NCI-H345 (cell line): ENCODE measurements at places on chromosomes 4 and X.

- DNase-seq = no peak
Measured at GRCh38 chrX:112254896-112255295, 172.3 kb upstream of the TRPC5 start.

DNA sequence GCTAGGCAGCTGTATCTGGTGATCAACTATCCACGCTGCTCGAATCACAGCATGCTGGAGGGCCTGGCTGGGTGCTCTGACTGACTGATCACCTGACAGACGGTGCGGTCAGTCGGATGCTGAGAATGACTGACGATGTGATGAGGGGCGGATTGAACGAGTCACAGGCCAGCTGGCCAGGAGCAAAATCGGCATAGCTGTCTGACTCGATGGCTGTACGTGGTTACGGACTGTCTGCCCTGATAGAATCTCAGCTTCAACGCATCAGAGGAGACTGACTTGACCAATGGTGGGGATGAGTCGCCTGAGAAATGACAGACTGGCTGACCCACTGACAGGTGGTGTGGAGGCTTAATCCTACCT is 1.0 kb upstream of the SUV39H1 start:
- no peak for DNase-seq

GRCh38 chr4:5200513-5200912 is 149.2 kb downstream of the STK32B start:
- DNase-seq = no peak

GRCh38 chr4:61520681-61521160 is 320.6 kb downstream of the ADGRL3 start:
- peak; percentile 12 for DNase-seq

GRCh38 chr4:98624642-98625041 is 33.8 kb downstream of the TSPAN5 start:
- no peak for DNase-seq

- no peak for DNase-seq
Measured at GRCh38 chr4:143771269-143771668, 70.8 kb upstream of the FREM3 start.

DNA sequence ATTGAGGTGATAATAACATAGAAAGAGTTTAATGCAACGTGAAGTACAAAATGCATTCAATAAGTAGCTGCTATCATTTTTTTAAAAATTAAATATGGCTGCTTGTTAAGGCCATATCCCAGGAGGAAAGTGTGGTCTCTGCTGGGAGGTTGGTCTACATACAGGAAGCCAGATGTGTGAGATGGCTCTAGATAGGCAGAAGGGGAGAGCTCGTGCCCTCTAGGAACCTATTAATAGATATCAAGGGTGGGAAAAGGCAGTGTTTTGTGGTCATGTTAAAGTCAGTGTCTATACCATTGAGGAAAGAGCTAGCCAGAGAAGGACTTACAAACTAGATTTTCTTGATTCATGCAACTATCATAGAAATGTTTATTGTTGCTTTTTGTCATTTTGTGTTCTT is 140.5 kb downstream of the KLHL8 start:
- no peak for DNase-seq

DNA sequence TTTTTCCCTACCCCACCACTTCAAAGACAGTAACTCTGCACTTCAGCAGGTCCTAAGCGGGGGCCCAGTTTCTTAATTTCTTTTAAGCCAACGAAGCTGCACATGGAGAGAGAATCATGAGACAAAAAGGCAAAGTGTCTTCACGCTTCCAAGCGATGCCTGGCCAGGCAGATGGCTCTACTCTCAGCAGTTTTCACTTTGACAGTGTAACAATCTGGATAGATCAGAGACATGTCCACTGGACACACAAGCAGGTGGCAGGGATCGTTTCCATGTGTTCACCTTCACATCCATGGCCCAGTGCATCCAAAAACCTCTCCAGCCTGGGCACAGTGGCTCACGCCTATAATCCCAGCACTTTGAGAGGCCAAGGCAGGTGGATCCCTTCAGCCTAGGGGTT is 27.8 kb downstream of the PPP2R2C start:
- no peak for DNase-seq

- DNase-seq = no peak
Measured at GRCh38 chr4:91268913-91269312, 1034.9 kb upstream of the GRID2 start.

GRCh38 chr4:74016068-74016467 is 17.6 kb upstream of the CXCL5 start:
- DNase-seq = no peak

DNA sequence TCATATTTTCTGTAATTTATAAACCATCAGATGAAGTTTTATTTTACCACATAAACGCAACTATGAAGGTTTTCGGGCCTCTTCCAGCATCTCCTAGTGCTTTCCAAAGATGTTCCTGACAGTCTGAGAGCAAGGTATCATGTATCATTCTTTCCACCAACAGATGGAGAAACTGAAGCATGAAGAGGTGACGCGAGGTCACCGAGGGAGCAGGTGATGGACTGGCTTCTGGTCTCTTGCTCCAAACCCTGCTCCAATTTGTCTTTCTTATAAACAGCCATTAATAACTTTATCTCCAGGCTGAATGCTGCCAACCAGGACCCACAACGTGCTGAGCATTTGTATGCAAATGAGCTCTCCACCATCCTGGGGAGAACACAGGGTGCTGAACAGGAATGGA is 86.3 kb upstream of the MAML3 start:
- no peak for DNase-seq

- no peak for DNase-seq
Measured at GRCh38 chr4:26751838-26752237, 108.8 kb upstream of the STIM2 start.

- DNase-seq = no peak
Measured at GRCh38 chr4:144355811-144356757, 215.6 kb upstream of the GYPA start.

- DNase-seq = no peak
Measured at GRCh38 chrX:97399400-97399799, 515.7 kb downstream of the RPA4 start.

GRCh38 chr4:58617226-58617625 is 1507.0 kb upstream of the IGFBP7 start:
- no peak for DNase-seq

DNA sequence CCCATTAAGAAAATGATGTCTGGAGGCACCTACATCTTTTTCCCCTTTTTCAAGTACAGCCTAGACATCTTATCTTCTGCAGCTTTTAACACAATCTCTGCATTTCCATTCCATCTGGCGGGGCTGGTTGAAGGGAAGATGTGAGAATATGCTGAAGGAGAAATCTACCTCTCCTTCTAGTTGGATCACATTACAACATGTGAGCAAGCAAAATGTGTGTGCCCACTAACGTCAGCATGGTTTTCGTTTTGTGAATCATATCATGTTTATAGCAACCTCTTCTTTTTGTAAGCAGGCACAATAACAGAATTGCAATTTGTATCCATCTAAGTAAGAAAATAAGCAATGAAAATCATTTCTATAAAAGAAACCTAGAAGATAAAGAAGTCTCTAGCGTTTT is 28.9 kb upstream of the MID1 start:
- no peak for DNase-seq

GRCh38 chr4:101785486-101785885 is 5.0 kb upstream of the BANK1 start:
- DNase-seq = no peak

DNA sequence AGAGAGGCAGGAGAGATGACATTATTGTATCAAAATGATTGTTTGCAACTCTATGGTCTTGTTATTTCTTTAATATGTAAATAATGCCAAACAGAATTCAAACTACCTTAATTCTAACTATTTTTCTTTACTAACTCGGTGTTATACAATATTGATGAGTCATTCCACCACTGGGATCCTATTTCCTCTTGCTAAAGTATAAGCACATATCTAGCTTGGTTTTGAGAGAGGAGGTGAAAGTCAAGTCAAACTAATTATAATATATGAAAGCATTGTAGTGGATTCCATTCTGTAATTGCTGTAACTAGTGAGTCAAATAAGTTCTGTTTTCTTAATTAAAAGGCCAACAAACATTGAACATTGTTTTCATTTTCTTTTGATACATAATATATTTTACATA is 837.6 kb downstream of the PDHA2 start:
- DNase-seq = no peak

- DNase-seq = no peak
Measured at GRCh38 chrX:8273451-8273895, 102.4 kb upstream of the VCX2 start.

DNA sequence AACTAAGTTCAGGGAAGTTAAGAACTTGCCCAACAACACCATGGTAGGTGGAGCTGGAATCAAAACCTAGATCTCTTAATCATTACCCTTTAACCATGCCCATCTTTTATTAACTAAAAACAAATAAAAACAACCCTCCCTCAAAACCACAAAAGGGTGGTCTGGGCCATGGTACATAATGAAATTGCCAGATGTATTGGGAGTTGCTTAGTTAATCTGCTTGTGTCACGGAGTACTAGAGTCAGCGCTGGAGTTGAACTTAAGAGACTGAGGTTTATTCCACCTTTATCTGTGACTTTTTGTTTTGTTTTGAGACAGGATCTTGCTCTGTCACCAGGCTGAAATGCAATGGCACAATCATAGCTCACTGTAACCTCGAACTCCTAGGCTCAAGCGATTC is 13.3 kb downstream of the LRRC66 start:
- no peak for DNase-seq

DNA sequence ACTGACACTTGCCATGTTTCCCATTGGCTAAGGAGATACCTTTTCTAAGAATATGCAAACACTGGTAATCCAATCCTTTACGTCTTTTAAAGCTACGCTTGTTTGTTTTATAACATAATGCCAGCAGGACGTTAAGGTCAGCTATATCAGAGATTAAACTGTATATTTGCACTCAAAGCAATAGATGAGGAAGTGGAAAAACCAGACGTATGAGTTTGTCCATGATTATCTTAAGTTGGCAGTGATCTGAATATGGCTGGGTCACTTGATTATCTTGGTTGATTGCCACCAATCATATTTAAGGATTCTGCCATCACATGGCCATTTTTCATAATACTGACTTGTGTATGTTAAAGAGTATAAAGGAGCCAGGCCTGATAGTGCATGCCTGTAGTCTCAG is 19.4 kb downstream of the TMSB4X start:
- no peak for DNase-seq

DNA sequence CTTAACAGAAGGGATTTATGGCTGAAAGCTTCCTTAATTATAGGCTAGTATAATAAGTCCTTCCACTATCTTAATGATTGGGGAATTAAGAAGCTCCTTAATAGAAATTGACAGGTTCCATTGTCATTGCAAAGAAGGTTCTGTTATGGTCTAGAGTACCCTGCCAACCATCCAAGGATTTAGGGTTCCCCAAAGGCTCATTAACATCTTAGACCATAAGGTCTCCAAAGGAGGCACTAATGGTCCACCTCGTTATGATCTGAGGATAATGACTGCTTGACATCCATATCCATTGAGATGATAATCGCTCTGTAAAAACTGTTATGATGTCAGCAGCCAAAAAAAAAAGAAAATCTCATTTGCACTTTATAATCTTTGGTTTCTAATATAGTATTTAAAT is 441.6 kb downstream of the GBA3 start:
- no peak for DNase-seq

- DNase-seq = no peak
Measured at GRCh38 chr4:173821036-173821435, 291.0 kb upstream of the HAND2 start.

- DNase-seq = no peak
Measured at GRCh38 chrX:110699109-110699508, 96.5 kb downstream of the CHRDL1 start.

- peak; percentile 12 for DNase-seq
Measured at GRCh38 chr4:171924746-171925376, 111.7 kb downstream of the GALNTL6 start.

GRCh38 chr4:111854494-111855087 is 290.7 kb upstream of the FAM241A start:
- peak; percentile 7 for DNase-seq

GRCh38 chrX:108344216-108344615 is 94.0 kb downstream of the COL4A6 start:
- no peak for DNase-seq

DNA sequence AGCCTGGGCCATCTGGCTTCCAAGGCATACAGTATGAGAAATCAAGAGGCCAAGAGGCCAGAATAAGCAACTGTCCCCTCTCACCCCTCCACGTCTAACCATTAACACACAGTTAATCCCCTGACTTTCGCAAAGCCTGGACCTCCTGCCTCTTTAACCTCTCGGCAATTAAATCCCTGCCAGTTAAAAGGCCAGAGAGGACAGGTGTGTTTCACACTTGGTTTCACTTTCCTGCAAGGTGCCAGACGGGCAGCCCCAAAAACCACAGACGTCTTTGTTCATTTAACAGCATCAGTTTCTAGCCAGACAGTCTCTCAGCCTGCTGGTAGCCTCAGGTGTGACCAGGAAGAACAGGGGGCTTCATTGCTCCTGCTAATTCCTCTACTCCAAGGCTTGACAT is 91.1 kb upstream of the KIT start:
- peak; percentile 12 for DNase-seq

GRCh38 chr4:40395166-40395900 is 60.2 kb downstream of the CHRNA9 start:
- DNase-seq = peak; percentile 41

DNA sequence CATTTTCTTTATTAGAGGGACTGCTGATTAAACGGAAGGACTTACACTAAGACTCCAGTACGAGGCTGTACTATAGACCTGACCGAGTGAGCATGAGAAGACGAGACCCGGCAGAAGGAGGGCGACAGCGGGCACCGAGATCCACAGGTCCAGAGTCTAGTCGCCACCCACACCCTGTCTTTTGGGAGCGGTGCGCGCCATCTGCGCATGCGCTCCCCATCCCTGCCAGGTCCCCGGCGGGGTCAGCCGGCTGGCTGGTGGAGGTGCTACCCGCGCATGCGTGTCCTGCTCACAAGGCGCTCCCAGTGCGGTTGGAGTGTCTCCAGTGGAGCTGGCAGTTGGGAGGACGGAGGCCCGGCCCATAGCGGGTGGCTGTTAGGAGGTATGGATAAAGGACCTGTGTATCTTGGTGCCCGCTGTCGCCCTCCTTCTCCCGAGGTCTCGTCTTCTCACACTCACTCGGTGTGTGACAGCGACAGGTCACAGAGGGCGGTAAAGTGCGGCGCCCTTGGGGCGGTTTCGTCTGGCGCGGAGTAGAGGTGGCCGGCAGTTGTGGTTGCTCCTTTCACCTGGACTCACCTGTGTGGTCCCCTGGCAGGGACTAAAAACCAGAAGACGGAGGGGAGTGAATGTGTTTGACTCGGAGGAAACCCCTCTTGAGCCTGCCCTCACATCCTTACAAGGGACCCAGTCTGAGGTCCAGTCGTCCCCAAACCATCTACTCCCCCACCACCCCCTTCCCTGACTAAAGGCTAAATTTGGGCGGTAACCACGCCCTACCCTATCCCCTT is 7.6 kb upstream of the HSD17B10 start:
- peak; percentile 86 for DNase-seq

- no peak for DNase-seq
Measured at GRCh38 chr4:26964512-26964911, 103.9 kb downstream of the STIM2 start.

- no peak for DNase-seq
Measured at GRCh38 chrX:153340111-153340510, 6.2 kb downstream of the ZNF275 start.

GRCh38 chrX:17214962-17215361 is 160.0 kb upstream of the NHS start:
- no peak for DNase-seq
